ENCODE measurements at places on chromosomes 5 and 9. TPM values are rescaled to one million over a fixed set of nuclear protein-coding genes. Genes with fewer than 3 reads are reported as not detected.
A peak's percentile ranks its signal among the peaks of the same experiment; 100 is the strongest.

Gene TAF1L
- total RNA-seq = 0.05 TPM

Gene FCN2
- not detected for total RNA-seq

Gene C5orf58
- not detected for total RNA-seq

Gene RASEF
- total RNA-seq = not detected

Gene C5orf34
- total RNA-seq = 2.0 TPM

Gene ACTBL2
- not detected for total RNA-seq

Gene C5orf15
- 106 TPM for total RNA-seq

Gene GABRA6
- total RNA-seq = not detected

Gene SLIT3
- not detected for total RNA-seq

Gene PCDHAC2
- 0.10 TPM for total RNA-seq

GRCh38 chr5:93281980-93282772, 298.8 kb downstream of the NR2F1-AS1 start:
- DNase-seq = no peak

DNA sequence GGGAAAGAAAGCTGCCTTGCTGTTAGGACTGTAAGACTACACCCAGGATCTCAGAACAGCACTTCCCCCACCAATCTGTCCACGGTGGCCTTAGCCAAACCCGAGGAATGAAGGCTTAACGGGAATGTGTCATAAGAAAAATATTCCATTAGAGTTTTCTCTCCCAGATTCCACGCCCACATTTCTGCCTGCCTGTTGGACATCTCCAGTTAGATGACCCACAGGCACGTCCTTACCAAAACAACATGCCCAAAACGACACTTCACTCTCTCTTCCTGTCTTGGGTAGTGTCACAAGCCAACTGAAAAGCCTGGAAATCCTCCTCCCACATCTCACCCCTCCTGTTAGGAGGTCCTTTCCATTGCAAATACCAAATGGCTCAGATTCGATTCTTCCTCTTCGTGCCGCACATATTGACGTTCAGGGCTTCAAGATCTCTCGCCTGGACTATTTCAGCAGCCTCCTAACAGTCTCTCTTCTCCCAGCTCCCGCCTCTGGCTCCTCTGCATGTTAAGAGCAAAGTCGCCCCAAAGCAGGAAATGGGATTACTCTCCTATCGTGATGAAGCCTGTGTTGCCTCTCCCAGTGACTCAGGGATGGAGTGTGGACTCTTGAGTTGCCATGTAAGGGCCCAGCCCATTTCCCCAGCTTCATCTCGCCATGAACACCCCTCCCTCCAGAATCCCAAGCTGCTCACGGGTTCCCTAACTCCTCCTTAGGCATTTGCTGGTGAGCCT, 159.3 kb downstream of the NR3C1 start:
- peak; percentile 99 for DNase-seq

- no peak for DNase-seq
These were observed 192.0 kb downstream of the IRX1 start for GRCh38 chr5:3787604-3788003.

GRCh38 chr5:52864884-52865283, 77.2 kb downstream of the ITGA1 start:
- no peak for DNase-seq

DNA sequence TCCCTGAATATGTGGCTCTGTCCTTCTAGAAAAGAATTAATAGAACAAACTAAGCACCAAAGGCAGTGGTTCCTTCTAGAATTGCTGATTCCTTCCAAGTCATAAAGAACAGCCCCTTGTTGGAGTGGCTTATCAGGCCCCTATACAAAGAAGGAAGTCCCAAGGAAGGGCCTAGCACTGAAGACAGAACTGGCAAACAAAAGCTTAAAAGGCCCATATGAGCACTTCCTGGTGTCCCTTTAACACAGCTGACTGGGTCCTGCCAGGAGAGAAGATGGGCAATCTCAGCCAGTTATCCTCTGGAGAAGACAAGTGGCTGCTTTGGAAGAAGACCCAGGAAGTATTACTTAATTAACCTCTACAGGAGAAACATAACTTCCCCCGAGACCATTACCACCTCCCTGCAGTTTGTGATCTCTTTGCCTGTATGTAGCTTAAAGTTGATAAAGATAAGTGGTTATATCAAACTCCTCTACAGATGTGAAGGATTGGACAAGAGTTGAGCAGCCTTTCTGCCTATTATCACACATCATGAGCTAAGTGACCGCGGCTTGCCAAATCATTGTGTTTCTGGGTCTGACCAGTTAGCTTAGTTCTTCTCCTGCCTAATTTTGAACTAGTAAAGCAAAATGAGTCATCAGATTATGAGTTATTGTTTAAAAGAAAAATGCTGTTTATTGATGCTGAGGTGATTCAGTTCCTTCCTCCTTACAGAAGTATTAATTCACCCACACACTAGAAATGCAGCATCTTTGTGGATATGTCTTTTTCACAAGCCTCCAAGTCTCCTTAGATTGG, 13.3 kb upstream of the STING1 start:
- DNase-seq = no peak

- no peak for DNase-seq
These were observed 31.3 kb downstream of the FGF1 start for GRCh38 chr5:142654578-142655058.

DNA sequence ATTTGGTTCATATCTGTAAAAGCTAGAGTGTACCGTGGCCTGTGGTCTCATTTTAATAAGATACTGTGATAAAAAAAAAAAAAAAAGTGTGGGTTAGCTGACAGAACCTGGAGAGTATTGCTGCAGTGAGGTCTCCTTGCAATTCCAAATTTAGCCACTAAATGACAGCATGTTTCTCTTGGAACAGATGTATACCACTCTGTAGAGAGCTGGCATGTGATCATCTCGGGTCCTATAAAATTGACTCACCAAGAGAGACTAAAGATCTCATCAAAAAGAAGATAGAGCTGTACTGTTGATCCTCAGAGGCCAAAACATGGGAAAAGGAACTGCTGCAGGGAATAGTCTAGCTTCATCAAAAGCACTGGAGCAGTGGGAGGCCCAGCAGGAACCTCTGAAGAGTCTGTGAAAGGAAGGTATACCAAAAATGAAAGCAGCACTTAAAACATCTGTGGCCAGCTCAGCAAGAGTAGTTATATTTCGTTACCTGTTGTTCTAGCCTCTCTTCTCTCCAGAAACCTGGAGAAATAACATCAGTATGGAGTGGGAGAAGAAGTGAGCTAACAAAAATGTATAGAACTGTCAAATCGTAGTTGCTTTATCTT, 826.8 kb downstream of the EFNA5 start:
- no peak for DNase-seq

DNA sequence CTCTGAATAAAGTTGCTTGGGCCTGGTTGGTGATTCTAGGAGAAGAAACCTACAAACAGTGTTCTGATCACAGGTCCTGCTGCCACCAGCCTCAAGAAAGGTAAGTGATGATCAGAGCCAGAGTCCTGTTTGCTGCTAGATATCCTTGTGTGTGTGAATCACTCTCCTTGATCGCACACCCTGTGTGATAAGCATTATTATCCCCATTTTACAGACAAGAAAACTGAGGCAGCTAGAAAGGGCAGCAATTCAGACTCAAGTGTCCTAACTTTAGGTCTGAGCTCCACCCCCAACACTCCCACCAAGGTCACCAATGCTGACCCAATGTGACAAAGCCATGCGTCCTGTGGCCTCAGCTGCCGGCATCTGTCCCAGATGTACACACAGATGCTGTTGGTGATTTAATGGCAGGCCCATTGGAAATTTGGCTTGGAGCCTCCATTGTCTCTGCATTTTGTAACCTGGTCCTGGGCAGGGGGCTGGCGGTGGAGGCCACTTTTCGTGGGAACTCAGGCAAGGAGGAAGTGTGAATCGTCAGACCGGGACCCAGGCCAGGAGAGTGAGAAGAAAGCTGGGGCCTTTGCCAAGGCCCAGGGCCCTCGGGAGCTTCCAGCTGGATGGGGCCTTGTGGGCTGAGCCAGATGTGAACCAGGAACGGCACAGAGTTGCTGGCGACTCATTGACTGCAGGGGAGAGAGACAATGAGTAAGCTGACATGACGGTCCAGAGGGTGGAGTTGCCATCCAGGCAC, 29.8 kb upstream of the GGTA1 start:
- DNase-seq = peak; percentile 80

DNA sequence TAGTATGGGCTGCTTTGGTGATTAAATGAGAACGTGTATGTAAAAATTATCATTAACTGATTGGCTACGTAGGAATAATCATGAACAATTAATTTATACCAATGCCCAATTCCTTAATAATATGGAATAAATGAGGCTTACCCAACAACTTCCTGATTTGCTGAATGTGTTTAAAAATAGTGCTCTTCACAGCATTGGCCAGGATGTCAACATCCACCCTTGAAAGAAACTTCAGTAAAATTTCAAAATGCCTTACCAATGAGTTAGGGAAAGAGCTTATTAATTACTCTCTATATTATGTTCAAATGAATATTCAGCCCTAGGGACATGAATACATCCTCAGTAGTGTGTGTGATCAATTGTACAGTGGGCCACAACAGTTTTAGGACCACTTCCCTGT, 401.4 kb downstream of the PSAT1 start:
- no peak for DNase-seq

- no peak for DNase-seq
These were observed 419.3 kb upstream of the MEF2C start for GRCh38 chr5:89302102-89302891.

DNA sequence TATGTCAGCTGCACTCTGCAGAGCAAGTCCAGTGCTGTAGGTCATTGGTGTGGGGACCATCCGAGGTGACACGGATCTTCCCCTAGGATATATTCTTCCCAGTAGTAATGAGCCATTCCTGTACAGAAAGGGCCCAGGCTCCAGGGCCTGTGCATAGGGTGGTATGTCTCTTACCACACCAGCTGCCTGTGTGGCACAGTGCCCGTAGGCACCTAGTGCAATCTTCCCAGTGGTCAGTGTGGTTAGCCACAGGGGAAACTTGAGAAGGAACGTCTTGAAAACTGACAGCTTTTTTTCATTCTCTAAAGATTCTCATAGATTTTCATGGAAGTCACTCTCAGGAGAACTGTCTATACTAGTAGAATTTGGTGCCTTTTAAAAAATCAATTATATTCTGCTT, 39.8 kb downstream of the CYSTM1 start:
- peak; percentile 98 for DNase-seq

DNA sequence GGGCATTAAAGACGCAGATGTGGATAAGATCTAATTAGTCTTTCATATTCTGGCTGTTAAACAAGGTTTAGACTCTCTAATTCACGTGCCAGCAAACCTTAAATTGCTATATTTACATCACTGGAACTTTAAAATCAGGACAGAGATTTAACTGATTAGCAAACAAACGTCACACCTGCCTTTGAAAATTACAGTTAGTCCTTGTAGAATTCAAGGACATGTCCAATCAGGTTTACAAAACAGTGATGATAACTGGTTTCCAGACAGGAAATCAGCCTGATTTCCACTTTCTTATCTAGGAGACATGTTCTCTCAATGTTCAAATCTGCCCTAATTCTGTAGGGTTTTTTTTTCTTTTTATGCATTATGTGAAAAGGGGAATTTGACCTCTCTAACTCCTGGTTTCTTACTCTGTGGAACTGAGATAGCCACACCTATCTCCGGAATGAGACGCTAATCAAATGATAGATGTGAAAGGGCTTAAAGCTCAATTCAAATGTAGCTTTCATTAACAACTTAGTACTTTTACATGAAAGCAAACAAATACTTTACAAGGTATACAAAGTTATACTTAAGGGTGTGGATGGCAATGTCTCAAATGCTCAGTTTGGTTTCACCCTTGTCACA, 26.5 kb downstream of the SPINK5 start:
- DNase-seq = no peak

GRCh38 chr5:69271376-69271775, 36.7 kb downstream of the CDK7 start:
- peak; percentile 40 for DNase-seq

DNA sequence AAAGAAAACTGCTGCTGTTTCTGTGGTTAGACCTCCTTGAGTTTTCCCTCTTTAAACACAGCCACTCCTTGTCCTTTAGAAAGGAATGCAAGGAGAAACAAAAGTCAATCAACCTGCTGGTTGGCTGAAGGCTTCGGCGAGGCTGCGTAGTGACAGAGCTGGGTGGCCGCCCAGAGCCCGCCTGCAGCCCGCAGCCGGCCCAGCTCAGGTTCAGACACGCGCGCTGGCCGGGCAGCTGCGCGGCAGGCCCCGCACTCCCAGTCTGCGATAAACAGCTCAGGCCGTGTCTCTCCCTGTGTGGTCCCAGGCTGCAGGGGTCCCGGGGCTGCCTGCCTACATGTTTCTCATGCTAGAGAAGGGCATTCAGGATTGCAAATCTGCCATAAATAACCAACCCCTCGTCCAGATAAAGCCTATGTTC, 115.4 kb downstream of the HSD17B3 start:
- no peak for DNase-seq

DNA sequence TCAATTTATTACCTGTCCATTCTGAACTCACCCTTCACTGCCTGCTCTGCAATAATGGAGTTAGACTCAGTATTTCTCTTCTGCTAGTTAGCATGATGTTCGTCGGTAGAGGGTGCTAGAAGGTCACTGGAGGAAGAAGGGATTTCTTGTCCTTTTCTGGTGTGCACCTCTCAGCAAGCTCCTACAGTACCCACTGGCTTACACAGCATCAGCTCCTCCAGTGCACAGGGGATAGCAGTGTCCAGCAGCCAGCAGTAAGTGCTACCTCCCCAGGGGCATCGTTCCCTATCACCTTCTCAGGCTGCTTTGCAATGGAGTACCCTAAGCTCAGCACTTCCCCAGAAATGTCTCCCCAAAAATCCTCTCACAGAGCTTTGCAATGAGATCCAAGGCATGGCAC, 45.9 kb upstream of the APC start:
- DNase-seq = no peak

DNA sequence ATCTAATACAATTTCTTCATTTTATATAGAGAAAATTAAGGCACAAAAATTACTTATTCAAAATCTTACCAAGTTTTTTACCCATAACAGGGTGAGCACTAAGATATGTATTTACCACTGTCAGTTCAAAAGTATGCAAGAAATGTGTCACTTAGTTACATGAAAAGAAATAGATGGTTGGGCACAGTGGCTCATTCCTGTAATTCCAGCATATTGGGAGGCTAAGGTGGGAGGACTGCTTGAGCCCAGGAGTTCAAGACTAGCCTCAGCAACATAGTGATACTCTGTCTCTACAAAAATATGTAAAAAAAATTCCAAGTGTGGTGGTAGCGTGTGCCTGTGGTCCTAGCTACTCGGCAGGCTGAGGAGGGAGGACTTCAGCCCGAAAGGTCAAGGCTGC, 19.4 kb downstream of the YIPF5 start:
- peak; percentile 21 for DNase-seq

DNA sequence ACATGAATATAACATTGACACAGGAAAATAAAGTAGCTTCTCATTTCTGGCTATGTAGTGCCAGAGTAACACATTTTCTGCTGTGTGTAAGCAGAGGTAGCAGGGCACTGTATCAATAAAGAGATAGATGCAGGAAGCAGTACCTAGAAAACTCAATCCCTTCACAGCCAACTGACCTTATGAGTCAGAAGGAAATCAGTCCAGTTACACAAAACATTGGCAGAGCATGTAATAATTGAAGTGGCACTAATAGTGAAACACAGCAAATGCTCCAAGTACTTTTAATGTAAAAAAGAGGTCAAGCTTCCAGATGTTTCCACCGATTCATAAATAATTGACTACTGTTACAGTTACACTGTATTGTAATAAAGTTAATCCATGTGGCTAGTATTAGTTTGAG, 706.6 kb downstream of the EFNA5 start:
- peak; percentile 18 for DNase-seq
